ENCODE measurements at places on chromosomes 2 and 18.

GRCh38 chr18:477565-477964 is 22.9 kb downstream of the COLEC12 start:
- DNase-seq = no peak

- DNase-seq = no peak
Observed at GRCh38 chr2:43798300-43798699, 24.5 kb downstream of the DYNC2LI1 start.

DNA sequence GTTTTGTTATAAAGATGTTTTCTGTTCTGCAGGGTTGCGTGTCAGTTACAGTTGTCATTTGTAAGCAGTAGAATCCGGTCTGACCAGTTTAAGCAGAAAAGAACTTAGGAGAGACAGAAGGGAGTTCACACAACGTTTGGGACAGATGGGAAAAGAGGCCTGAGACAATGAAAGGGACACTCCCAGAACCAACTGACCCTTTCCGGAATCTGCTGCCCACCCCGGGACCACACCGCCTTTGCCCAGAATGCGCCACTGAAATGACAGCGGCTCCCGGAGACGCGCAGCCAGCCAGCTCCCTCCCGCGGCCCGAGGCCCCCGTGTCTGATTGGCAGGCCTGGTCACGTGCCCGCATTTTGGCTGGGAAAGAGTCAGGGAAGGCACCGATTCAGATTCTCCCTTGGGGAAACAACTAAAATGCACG is 244.6 kb downstream of the BCL2 start:
- peak; percentile 31 for DNase-seq

- no peak for DNase-seq
Observed at GRCh38 chr18:8011361-8011760, 444.2 kb downstream of the PTPRM start.

GRCh38 chr2:10536569-10537133 is 88.5 kb upstream of the ODC1 start:
- no peak for DNase-seq

DNA sequence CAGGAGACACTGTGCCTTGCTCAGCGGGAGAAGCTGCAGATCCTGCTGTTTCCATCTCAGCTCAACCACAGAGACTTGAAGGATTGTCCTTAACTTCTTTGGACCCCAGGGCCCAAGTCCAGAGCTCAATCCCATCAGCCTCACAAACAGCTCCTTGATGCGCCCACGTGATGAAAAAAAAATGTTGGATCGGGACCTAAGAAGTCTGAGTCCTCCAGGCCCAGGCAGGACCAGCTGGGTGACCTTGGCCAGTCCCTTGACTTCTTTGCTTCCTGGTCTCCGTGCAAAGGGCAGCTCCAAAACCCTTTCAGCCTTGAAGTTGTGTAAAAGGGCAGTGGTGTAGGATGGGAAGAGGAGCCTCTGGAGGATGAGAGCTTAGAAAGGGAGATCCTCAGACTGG is 175.5 kb downstream of the ZFP36L2 start:
- no peak for DNase-seq

DNA sequence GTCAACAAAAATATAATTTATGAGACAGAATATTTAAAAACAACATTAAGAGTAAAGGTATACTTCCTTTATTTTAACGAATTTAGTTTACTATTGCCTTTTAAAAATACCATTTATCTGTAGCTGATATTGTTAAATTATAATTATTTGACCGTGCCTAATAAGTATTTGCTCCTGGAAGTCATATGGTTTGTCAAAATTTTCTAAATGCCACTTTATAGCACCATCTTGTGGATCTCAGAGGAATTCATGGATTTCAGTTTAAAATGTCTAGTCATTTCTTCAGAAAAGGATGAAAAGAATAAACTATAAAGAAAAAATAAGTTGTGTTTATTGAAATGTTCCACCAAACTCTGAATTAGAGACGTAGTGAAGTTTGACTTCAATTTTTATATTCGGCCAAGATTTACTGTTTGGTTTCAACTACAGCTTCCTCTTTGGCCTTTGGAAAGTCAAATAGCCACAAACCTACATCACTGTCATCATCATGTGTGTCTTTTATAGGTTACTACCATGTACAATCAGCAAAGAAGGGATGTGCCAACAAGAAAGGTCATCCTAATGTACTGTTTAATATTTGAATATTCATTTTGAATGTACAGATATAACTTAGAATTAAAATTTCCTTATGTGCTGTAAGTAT is 10.3 kb upstream of the FTCDNL1 start:
- no peak for DNase-seq

DNA sequence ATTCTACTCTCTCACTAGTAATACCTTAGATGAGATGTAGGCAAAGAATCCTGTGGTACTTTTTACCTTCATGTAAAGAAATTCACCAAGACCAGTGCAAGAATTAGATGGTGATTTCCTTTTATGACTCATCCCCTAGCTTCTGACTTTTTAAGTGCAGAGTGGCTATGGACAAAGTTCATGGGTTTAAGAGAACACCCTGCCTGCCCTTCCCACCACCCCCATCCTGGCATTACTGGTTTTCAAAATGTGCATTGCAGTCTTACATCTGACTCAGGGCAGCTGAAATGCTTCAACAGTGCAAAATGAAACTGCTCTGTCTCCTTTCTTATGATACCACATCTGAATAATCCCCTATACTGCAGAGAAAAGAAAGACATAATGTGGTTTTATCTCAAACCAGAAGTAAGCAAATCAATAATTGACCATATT is 22.6 kb downstream of the MAIP1 start:
- DNase-seq = no peak

DNA sequence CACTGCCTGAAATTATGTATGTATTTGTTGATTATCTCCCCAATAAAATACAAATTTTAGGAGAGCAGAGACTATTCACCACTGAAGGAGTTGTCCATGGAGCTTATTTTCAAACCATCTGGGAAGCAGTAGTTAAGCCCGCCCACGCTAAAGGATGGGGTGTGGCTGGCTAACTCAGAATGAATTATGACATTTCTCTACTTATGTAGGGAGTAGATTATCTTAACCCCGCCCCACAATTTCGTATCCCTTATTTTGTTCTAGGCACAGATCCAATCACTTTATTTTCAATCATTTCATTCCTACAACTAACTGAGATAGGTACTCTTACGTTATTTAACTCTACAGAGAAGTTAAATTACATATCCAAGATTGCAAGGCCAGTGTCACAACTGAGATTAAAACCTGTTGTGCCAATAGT is 1.4 kb upstream of the LAPTM4A start:
- no peak for DNase-seq

GRCh38 chr2:167147271-167147941 is 259.1 kb downstream of the XIRP2 start:
- no peak for DNase-seq

- DNase-seq = no peak
Observed at GRCh38 chr2:120436885-120437603, 91.1 kb downstream of the INHBB start.

- DNase-seq = no peak
Observed at GRCh38 chr18:35469725-35470124, 28.0 kb downstream of the INO80C start.

DNA sequence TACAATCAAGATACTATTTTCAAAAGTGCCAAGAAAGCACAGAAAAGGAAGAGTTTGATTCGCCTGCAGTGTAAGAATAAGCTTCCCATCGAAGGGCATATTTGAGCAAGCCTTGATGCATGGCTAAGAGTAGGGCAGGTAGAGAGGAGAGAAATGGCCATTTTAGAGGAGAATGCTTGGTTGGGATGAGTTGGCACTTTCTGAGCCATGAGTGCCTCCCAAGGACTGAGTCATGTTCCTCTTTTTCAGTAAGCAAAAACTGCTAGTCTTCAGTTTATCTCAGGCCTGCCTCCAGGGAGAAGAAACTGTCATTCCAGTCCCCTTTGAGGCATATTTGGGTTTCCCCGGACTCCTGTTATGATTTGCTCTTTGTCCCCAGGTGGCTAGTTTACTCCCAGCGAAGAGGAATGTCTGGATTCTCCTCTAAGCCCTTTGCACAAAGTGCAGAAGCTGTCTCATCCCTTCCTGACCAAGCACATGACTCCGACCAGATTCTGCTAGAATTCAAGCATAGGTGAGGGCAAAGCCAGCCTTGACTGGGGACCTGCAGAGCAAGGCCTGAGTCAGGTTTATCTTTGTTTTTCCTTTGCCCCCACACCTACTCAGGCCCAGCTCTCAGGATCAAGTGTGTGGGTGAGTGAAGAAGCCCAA is 115.2 kb downstream of the TTC32 start:
- no peak for DNase-seq

DNA sequence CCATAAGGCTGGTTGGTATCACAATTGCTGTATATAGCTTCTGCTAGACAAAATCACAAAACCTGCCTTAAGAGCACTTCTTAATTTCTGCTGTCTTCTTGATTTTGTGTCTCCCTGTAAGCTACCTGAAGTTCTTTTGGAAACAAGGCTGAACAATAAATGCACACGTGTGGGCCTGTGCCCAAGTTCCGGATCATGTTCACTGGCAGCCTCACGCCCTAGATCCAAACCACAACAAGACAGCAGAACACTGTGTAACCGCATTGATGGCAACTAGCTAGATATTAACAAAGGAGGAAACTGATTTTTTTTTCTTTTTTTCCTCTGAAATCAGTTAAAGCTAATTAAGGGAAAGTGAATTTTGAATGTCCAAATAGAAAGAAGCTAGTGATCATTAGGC is 81.5 kb upstream of the LYPD6B start:
- DNase-seq = no peak

- no peak for DNase-seq
Observed at GRCh38 chr18:36265015-36265414, 32.5 kb upstream of the FHOD3 start.

DNA sequence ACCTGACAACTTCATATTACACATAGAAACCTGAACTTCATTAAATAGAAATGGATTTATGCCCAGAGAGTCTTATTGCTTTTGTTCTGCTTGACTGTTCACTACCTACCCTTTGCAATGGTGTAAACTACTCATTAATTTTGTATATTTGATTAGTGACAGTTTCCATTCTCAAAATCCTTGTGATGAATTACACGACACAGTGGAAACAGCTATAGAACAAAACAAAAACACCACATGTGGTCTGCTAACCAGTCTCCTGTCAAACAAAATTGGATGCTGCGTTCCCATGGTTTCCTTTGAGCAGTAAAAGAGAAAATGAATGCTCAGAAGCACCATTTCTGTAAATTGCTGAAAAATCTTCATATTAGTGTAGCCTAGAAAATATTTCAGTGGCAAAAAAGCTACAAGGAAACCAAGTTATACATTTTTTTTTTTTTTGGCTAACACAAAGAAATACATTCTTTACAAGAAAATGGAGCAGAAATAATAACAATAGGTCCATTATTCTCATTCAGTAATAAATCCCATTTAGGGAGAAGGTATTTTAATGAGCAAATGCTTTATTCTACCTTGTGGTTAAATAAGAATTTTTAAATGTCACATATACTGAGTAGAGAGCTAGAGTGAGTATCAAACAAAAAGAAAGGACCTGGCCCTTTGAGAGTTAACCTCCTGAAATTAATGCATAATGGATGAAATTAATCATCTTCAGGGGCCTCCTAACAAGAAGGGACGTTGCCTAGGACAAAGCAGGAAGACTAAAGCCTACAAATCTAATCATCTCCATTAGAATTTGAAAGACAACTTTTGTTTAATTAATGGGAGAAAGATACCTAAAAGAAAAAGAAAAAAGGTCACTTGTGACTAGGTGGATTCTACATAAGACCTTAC is 355.1 kb upstream of the ZC3H15 start:
- DNase-seq = no peak

GRCh38 chr2:206846981-206847834 is 81.8 kb downstream of the FASTKD2 start:
- DNase-seq = no peak

DNA sequence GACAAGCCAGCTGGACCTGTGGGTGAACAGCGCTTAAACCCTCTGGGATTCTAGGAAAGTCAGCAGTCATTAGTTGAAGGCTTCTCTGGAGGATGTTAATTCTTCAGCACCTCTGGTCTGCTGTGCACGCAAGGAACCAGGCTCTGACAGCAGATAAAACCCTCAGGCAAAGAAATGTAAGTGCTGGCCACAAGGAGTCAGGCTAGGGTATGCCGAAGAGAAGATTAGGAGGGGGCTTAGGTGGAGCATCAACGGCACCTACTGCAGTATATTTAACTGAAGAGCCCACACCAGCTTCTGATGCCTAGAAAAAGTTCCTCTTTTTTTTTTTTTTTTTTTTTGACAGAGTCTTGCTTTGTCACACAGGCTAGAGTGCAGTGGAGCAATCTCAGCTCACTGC is 304.2 kb upstream of the MC4R start:
- no peak for DNase-seq

DNA sequence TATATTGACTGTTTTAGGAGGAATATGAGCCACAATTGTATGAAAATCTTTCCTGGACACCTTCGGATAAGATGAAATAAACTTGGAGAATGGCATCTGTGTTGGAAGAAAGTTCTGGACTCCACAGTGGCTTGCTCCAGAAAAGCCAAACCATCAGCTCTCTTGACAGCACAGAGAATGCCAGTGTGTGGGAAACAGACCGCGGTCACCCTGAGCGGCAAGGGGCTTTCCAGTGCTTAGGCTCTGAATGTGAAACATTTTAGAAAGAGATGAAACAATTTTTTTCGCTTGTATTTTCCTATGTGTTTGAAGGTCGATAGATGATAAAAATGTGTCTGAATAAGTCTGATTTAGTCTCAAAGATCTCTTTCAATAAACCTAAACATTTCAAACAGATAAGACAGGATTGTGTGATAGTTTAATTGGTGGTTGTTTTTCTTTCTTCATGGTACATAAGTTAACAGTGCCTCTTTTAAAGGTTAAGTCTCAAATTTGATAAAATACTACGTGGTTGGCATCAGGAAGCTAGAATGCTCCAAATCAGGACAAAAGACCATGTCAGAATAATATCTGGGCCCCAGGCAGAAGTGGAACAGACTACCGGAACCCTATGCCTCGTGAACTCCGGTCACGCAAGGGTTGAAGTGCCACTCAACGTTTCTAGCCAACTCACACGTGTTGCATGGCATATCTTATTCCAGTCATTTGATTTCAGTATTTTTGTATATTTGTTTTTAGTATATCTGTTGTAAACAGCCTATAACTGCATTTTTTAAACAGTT is 28.9 kb downstream of the PTGR3 start:
- DNase-seq = no peak

Measured in activated CD4-positive, alpha-beta T cell treated with anti-CD3 and anti-CD28 coated beads, Interleukin-2, amount 50 U/mL, for 4 hours (primary cell).